Breast epithelium (tissue), 4 donors: ENCODE measurements at places on chromosomes 12 and 14.

DNA sequence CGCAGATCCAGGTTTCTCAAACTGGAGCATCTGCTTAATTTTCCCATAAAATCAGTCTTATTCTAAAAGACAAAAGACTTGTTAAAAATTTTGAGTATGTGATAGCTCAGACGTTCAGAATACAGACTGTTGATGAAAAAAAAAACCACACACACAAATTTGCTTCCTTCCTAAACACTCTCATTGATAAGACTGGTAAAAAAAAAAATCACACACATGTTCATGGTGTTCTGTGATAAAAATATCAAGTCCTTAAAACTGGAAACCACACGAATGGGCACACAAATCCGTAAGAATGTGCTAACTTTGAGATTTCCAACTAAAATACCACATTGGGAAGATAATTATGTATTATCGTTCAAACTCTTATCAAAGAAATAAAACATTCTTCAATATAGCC lies 6.7 kb upstream of the ARID4A start:
- DNase-seq: no peak

DNA sequence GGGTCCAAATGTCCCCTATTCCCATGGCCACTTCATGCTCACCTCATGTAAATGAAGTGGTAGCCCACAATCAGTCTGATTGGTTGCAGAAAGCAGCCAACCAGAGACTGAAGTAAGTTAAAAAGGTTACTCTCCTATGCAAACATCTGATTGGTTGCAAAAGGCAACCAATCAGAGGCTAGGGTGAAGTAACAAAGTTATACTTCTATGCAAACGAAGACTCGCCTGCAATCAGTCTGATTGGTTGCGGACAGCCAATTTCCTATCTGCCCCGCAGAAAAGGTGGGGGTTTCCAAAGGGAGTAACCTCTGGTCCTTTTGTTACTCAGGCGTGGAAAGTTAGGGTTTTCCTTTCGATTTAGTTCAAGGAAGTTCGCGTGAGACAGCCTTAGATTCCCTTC lies 208.1 kb upstream of the NEDD1 start:
- DNase-seq: no peak

DNA sequence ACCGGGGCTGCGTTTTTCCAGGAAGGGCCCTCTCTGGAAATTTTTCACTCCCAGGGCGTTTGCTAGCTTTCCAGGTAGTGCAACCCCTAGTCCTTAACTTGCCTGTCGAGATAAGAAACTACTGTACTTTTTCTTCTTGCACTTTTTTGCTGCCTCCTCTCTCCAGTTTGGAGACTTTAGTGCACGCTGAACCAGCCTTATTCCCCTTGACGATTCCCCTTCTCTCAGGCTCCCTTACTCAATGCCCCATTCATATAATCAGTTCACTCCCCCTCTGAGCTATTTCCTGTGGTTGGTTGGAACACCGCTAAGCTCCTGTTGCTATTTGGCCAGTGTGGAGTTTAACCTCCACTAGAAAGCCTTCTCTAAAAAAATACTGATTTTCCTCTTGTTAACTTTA lies 682 bp downstream of the CREBL2 start:
- no peak for DNase-seq

- no peak for DNase-seq
Measured at GRCh38 chr12:115227137-115227615, 543.2 kb upstream of the TBX3 start.

DNA sequence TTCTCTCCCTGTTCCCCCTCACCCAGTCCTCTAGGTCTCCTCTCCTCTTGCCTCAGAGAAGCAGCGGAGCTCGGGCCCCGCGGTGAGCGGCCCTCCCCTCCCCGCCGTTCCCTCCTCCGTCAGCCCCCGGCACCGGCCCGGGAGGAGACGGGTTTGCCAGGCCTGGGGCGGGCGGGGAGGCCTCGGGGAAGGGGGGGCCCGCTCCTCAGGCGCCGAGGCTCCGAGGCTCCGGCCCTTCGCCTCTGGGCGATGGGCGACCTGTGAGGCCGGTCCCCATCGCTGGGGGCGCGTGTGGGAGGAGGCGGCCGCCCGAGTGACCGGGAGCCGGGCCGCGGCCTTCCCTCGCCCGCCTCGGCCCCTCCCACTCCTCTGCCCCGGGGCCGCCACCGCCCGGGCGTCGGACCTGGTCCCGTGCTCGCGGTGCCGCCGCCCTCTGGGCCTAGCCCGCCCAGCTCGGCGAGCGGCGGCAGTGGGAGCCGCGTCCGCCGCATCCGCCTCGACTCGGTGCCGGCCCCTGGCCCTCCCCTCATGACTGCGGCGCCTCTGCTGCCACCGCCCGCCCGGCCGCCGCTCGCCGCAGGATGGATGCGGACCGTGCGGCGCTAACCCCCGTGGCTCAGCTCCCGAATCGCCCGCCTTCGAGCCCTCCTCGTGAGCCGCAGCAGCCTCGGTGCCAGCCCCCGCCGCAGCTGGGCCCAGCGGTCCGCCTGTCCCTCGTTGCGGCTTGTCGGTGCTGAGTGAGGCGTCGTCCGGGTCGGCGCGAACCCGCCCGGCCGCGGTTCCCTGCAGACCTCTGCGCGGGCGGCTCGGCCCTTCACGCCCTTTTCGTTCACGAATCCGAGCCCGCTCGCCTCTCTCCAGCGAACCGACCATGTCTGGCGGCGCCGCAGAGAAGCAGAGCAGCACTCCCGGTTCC lies 574 bp downstream of the WNK1 start:
- peak; percentile 59 for DNase-seq
